Fibroblast of mammary gland (primary cell): ENCODE measurements at places on chromosomes 12 and 14.

DNA sequence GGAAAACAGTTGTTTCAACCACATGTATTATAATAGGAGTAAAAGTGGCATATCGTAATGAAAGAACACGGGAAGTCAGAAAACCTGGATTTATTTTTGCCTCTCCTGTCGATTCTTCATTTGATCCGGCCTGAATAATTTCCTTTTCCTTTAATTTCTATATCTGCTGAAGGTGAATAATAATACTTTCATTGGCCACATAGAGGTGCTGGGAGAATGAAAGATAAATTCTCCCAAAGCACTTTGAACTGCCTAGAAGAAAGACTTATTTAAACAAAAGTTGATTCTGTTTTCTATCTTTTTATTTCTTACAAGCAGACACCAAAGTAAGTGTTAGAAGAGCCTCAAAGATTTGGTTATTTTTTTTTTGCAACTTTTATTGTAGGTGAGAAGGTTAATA lies 339.1 kb downstream of the RAD51B start:
- no peak for DNase-seq

GRCh38 chr14:34302654-34303053 lies 159.4 kb downstream of the SPTSSA start:
- no peak for DNase-seq

- DNase-seq = peak; percentile 66
Measured at GRCh38 chr12:124336742-124337520, 42.0 kb downstream of the RFLNA start.

- peak; percentile 51 for DNase-seq
Measured at GRCh38 chr12:95574799-95575452, 23.6 kb upstream of the USP44 start.

DNA sequence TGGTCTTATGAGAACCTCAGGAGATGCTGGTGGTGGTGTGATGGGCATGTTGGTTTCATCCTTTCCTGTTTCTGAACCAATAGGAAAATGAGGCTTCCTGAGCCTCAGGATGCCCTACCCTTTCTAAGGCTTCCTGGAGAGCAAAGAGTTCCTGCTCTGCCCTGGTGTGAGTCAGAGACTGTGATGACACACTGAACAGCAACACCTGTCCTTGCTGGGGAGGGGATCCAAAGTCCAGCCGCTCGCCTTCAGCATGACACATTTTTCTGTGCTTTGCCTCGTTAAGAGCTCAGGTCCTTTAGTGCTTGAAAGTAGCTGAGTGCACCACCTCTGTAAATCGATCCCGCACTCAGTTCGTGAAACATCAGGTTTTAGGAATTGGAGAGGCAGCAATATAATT lies 116.0 kb downstream of the CACNA1C start:
- peak; percentile 81 for DNase-seq

GRCh38 chr12:58176296-58176869 lies 235.0 kb downstream of the ATP23 start:
- peak; percentile 40 for DNase-seq

DNA sequence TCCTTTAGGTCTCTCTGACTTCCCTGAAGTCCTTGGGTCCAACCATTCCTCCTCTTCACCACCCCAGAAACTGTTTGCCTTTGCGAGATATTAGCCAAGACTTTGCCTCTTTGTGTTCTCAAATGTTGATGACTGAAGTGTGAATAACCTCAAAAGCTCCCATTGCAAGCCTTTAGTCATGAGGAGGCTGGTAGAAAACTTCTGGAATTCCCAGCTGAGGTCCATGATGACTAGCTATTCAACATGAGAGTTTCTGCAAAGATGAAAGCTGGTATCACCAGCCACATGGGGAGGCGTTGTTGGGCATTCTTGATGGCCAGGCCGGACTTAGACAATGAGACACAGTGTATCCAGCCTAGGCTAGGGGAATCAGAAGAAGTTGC lies 111.7 kb downstream of the TBX5 start:
- peak; percentile 75 for DNase-seq

DNA sequence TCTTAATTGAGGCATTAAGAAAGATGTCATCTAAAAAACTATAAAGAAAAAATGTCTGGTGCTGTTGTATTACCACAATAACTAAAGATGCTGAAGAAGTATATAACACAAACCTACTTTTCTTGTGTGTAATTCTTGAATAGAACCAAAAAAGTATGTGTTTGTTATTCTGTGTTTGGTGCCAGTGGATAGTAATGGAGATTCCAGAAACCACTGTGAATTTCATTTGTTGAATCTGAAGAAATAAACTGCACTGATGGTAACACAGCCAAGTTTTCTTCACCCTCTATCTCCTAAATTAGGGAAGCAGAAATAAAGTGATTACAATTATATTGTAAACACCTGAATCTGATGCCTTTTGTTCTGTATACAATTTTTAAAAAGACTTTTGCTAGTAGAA lies 13.1 kb upstream of the KERA start:
- no peak for DNase-seq

DNA sequence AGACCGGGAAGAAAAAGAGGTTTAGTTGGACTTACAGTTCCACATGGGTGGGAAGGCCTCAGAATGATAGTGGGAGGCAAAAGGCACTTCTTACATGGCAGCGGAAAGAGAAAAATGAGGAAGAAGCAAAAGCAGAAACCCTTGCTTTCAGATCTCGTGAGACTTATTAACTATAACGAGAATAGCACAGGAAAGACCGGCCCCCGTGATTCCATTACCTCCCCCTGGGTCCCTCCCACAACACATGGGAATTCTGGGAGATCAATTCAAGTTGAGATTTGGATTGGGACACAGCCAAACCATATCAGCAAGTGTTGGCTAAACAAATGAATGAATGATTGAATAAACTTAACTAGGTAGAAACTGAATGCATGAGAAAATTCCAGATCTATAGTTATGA lies 85.3 kb upstream of the PARP11 start:
- DNase-seq = no peak

- DNase-seq = peak; percentile 83
Measured at GRCh38 chr12:3527181-3527580, 36.2 kb downstream of the PRMT8 start.

DNA sequence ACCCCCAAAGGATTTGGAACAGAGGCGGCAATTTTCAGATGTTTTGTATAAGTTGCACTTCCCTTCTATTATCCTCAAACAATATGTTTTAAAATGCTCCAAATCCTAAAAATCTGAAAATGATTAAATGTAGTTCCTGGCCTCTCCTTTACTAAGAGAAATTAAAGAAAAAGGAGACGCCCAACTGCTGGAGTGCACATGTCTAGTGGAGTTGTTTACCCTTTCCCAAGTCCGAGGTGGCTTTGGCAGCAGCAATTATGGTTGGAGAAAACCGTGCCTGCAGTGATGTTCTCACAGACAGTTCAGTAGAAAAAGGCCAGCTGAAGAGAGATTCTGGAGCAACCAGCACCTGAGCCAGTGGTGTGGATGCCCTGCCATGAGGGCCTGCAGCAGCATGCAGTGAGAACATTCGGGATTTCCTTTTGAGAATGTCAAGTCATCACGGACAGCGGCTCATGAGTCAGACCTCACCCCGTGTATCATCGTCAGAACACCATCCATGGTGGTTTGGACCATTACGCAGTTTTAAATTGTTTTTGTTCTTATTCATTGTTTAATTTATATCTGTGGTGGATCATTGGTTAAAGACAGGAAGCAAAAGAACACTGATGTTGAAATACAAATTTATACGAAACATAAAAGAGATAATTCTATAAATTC lies 179.0 kb upstream of the KRR1 start:
- peak; percentile 100 for DNase-seq

DNA sequence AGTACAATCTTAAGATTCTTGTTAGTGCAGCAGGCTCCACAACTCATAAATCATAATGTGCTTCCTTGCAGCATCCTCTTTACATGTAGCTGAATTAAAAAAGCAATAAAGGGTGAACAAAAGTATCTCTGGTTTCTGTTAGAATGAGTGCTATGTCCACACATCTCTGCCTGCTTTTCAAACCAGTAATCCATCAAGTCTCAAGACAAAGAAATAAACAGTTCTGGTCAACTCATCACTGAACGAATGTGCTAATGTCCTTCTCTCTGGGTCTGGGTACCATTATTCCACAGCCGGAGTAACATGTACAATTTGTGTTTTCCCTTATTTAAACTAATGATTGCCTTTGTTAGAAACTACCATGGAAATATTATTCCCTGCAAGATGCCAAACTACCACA lies 273.0 kb upstream of the USP15 start:
- DNase-seq = no peak

- DNase-seq = no peak
Measured at GRCh38 chr12:47249719-47250357, 170.1 kb upstream of the AMIGO2 start.

GRCh38 chr12:48247181-48247966 lies 44.3 kb upstream of the OR10AD1 start:
- peak; percentile 18 for DNase-seq

DNA sequence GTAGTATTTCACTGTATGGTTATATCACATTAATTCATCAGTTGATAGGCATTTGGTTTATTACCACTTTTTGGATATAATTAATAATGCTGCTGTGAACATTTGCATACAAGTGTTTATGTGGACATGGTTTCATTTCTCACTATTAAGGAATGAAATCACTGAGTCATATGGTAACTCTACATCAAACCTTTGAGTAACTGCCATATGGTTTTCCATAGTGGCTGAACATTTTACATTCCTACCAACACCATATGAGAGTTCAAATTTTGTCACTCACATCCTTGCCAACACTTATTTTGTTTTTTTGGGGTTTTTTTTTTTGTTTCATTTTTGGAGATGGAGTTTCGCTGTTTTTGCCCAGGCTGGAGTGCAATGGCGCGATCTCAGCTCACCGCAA lies 30.2 kb upstream of the EAPP start:
- peak; percentile 59 for DNase-seq

GRCh38 chr14:81200054-81200453 lies 20.7 kb downstream of the GTF2A1 start:
- DNase-seq = no peak
